ENCODE measurements at places on chromosomes 1 and 21.

DNA sequence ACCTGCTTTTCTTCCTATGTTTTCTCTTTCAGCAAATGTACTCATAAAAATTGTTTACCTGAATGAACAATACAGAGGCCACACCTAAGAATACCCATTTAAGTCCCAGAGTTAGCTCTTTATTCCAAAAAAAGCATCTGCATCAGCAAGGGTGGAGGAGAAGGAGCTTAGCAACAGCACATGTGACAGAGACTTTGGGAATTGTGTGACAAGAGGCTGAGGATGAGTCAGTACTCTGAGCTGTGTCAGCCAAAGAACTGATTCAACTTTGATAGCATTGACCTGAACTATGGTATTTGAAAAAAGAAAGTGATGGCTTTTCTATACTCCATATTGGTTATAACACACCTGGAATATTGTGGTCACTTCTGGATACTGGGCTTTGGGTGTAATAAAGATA lies 162.7 kb downstream of the ZNF648 start:
- DNase-seq = no peak

GRCh38 chr1:53084589-53084971 lies 22.6 kb downstream of the PODN start:
- DNase-seq = no peak

GRCh38 chr1:201880928-201881571 lies 7.6 kb upstream of the SHISA4 start:
- DNase-seq = no peak

DNA sequence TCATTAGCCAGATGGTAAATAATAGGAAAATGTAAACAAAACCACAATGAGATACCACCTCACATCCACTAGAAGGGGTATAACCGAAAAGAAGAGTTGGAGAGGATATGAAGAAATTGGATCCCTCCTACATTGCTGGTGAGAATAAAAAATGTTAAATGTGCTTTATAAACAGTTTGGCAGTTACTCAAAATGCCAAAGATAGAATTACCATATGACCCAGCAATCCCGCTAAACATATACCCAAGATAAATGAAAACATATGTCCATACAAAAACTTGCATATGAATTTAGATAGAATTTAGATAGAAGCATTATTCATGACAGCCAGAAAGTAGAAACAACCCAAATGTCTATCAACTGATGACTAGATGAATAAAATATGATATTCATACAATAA lies 4.4 kb upstream of the FMO2 start:
- DNase-seq = no peak

- DNase-seq = no peak
Measured at GRCh38 chr1:147245586-147246021, 3.1 kb downstream of the CHD1L start.

DNA sequence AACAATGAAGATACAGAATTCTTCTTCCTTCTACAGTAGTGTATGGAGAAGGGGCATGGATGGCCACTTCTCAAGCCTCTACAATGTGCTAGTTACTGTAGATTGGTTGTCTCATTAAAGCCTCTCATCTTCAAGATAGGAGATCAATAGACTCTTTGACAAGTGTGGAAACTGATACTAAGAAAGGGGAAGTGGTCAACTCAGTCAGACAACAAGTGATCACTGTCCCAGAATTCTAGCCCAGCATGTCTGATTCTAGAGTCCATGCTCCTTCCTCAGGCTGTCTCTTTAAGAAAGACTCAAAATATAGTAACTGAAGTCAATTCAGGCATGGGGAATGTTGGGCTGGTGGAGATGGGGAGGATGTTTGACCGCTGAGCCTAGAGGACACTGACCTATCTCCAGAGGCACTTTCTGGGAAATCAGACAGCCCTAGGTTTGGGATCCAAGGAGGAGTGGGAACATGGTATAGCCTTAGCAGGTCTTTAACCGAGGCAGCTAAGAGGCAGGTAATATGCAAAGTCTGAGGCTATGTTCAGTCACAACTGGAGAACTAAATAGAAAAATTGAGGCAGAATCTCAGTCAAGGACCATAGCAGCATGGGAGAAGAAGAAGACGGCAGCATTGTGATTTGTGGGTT lies 39.3 kb upstream of the EYA3 start:
- DNase-seq = no peak

GRCh38 chr21:45724345-45724961 lies 80.9 kb downstream of the PCBP3 start:
- DNase-seq = no peak

All from stimulated activated naive CD4-positive, alpha-beta T cell treated with Interleukin-2 at 50 U/mL for 16 hours (primary cell).